Activated CD8-positive, alpha-beta memory T cell treated with anti-CD3 and anti-CD28 coated beads, Interleukin-2, amount 50 U/mL, for 4 hours (primary cell): ENCODE measurements at places on chromosomes 7 and 10.

DNA sequence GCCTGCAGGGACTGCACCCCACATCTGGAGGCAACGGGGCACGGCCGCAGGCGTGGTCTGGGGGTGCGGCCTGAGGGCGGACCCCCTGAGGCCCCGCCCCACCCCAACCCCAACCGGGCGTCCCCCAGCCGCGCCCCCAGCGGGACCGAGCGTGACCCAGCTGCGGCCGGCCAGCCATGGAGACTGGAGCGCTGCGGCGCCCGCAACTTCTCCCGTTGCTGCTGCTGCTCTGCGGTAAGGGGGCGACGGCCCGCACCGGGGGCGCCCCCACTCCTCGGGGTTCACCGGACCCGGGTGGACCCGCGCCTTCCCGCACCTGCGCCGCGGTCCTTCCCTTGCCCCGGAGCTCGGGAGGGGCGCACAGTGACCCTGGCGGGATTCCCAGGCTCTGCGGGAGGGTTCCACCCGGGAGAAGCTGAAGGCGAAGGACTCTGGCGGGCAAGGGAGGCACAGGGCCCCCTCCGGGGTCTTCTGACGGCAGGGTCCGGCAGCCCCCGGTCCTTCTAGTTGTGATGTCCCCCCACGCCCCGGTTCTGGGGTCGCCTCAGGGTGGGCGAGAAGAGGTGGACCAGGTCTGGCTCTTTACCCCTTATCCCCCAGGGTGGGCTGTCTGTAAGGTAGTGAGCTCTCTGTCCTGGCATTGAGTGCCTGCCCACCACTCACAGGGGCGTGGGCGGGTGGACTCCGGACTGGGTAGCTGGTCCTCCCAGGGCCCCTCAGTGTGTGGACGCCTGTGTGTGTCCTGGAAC lies at the start of gene RAMP3:
Gene RAMP3, plus strand, starts transcription at position 139 of the 749 bp plus-strand sequence. Its CDS starts 38 bp downstream, at position 177.
- DNase-seq, result no peak

DNA sequence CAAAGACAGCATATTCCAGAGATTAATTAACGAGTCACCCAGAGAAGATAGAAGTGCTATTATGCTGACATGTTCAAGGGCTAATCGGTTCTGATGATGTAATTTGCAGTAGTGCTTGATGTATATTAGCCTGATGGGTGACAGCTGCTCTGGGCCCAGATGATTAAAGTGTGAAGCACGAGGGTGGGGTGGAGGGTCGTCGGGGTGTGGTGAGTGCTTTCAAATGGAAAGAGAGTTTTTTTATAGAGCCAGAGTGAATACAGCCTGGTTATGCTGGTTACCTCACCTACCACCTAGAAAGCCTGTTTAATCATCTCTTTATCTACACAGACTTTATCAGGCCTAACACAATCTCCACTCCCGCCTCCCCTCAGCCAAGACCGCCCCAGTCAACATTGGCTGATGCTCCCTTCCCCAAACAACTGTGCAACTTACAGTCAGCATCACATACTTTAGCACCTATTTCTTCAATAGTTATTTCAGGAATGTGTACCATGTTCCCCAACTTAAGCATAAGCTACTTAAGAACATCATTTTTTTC lies 11.5 kb upstream of the STN1 start:
- no peak for DNase-seq

DNA sequence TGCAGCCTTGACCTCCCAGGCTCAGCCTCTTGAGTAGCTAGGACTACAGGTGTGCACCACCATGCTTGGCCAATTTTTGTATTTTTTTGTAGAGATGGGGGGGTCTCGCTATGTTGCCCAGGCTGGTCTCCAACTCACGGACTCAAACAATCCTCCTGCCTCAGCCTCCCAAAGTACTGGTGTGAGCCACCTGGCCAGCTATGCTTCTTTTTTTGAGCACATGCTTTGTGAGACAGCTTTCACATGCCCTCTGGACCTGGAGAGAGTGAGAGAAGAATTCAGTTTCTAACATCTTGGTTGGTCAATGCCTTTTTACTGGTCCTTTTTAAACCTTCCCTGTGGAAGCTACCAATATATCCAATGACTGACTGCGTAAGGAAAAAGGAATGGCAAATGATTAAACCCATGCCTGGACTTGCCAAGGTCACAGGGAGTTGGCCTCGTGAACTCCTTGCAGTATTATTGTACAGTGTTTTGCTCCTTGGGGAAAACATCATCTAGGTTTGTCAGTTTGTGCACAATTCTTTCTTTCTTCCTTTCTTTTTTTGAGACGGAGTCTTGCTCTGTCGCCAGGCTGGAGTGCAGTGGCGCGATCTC lies 6.2 kb upstream of the FOXK1 start:
- no peak for DNase-seq

- DNase-seq, result no peak
These were observed 48.4 kb downstream of the MPP7 start for GRCh38 chr10:28254290-28254985.

- DNase-seq, result no peak
These were observed 53.1 kb downstream of the PTEN start for GRCh38 chr10:87916515-87916914.

DNA sequence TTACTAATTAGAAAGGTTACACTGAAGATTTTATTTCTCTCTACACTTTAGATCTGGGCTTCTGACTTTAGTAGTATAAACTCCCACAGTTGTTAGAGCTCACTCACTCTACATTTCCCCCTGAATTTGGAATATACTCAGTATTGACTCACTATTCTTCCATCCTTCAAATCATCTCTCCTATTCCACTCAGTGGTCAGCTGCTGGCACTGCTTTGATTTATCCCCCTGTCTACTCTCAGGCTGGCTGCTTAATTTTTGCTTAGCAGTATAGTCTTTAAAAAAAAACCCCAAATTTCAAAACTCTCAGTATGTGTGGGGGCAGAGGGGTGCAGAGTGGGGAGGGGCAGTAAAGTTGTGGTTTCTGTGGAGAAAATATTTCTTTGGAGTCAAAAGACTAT lies 68.9 kb downstream of the CDK6 start:
- DNase-seq, result no peak

DNA sequence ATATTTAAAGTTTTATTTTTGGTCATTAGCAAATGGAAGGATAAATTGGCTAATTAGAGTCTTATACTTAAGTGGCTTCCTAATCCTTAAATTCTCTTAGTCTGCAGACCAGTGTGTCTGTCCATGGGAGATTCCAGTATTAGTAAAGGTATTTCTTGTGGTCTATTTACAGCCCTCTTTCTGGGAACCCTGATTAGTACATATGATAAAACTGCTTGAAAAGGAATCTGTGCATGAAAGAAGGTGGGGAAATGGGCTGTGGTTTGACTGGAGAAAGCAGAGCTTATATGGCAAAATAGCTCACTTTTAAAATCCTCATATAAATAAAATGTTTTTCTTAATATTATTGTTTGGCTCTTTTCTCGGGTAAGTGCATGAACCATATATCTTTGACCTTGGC lies 124.5 kb upstream of the RHOBTB1 start:
- DNase-seq, result no peak

GRCh38 chr10:21144047-21144446 lies 246.9 kb upstream of the NEBL start:
- no peak for DNase-seq

GRCh38 chr7:75849573-75849972 lies 29.3 kb upstream of the RHBDD2 start:
- no peak for DNase-seq

- DNase-seq, result no peak
These were observed 562.9 kb upstream of the NRP1 start for GRCh38 chr10:33897291-33897752.

DNA sequence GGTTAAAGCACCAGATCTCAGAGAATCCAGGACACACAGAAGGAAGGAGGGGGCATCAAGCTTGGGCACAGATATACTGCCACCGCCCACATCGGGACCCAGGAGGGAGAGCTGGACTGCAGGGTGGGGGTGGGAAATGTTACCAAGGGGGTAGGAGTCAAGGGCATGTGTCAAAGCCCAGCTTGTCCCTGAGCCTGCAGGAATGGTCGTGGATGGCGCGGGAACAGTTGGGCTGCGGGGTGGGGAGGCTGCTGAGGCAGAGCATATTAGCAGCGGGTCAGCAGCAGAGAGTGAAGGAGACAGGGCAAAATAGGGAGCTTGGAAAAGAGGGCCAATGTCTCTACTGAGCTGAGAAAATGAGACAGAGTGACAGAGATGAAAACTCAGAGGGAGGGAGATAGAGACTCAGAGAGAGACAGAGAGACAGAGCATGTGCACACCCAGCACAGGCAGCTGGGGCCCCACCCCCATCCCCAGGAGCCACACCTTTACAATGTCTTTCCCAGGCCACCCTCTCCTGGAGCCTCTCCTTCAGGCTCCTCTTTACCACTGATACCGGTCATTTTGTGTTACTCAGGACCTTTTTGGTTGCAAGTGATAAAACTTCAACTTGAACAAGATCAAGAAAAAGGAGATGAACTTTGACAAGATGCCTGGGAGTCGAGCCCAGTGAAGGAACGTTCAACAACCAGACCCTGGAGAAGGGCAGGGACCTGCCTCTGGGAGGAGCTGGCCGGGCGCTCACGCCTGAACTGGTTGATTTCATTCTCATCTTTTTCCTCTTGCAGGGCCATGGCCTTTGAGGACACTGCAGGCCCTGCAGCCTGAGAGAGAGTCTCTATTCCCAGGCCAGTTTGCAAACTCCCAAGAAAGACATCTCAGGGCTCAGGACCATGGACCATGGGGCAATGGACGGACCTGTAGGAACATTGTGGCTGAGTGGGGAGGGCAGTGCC lies 50.0 kb downstream of the AOC1 start:
- no peak for DNase-seq

DNA sequence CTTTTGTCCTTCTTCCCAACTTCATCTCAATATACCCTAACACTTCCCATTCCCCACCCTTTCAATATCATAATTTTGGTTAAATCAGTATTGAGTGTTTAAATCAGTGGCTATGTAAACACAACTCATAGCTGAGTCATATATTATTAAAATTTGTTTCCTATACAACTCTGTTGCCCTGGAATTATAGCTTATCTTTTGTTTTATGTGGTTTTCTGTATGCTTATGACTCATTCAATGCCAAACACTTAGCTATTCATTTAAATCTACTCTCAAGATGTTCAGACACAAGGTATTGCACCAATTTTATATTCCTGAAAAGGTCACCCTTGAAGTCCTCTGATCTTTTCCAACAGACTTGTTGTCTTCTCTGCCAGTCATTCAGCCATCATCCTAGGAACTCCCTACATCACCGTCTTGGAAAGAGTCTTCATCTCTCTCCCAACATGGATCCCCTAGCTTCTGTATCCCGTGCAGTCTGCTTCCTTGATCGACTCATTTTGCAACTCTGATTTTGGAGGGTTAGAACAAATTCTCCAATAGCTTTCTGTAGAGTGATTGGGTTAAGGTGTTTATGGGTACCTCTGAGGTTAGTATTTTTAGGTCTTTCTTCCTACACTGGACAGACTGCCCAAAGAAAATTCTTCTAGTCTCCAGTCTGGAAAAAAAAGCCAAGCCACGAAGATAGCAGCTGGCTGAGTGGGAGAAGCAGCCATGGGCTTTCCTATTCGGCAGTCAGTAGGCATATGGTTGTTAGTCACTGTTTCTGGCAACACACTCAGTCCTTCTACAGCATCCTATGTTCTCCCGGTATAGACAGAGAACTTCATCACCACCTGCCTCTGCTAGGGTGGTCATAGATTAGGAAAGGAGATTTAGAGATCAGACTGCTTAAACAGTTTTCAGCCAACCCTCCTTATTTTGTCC lies 102.1 kb downstream of the CRPPA start:
- no peak for DNase-seq

- DNase-seq, result no peak
These were observed 182.0 kb downstream of the REEP3 start for GRCh38 chr10:63703113-63703670.

DNA sequence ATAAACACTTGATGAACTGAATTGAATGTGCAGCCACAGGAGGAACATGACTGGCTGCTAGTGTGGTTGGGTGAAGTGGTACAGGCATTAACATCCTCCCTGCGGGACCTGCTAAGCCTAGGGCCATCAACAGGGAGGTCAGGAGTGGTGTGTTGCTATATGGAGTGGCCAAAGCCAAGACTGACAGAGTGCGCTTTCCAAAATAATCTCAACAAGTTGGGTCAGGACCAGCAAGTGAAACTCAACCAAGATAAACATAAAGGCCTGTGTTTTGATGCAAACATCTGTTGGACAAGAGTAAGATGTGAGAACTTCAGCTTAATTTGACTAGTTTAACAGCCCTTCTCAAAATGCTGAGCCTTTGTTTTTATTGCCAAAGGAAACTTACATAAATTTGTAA lies 97.7 kb downstream of the WDFY4 start:
- DNase-seq, result no peak

DNA sequence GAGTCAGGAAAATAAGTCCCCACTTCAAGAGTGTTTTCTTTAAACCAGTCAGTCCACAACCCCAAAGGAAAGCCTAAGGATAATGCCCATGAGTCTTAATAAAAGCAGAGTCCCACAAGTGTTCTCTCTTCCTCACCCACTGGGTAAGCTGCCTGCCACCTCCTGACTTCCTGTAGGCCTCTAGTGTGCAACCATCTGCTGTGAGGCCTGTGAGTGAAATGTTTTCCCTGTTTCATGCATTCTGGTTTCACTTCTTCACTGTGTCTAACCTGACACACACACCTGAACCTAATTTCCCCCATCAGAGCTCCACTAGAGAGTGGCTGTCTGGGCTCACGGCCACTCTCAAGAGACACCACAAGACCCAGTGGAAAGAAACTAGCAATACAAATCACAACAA lies 38.9 kb upstream of the GDF10 start:
- no peak for DNase-seq

GRCh38 chr10:81679291-81679690 lies 195.7 kb upstream of the NRG3 start:
- DNase-seq, result no peak

DNA sequence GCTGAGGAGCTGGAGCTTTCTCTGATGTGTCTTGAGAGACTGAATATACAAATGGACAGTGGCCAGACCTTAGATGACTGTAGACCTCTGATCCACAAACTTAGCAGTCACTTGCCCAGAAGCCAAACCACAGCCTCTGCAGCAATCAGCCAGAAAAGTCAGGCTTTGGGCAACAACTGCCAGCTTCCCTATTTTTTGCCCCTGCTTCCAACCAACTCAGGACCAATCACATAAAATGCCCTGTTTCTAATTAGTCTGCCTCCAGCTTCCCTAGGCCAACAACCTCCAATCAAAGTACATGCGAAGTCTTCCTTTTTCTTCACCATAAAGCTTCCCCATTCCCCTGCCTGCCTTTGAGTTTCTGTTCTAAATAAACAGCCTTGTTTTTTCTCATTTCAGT lies 37.8 kb upstream of the CACUL1 start:
- no peak for DNase-seq

GRCh38 chr7:141673346-141673745 lies 28.6 kb downstream of the DENND11 start:
- DNase-seq, result no peak

DNA sequence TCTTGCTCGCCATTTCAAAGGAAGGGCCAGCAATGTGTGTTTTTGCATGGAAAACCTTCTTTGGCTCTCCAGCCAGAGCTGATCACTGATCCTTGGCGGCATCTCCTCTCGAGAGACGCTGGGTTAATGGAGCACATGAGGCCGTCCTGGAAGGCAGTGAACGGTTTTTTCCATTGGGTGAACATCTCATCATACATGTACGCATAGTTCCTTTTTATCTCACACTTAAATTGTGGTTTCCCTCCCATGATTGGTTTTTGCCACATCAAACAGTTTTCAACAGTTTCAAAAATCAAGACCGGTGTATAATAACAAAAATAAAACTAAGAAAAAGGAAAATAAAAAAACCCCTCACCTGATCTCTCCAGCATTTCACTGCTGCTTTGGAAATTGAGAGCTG lies 276.4 kb downstream of the TCF7L2 start:
- no peak for DNase-seq
